ENCODE measurements at places on chromosomes 4 and X. TPM values are rescaled to one million over a fixed set of nuclear protein-coding genes. Genes with fewer than 3 reads are reported as not detected.

DNA sequence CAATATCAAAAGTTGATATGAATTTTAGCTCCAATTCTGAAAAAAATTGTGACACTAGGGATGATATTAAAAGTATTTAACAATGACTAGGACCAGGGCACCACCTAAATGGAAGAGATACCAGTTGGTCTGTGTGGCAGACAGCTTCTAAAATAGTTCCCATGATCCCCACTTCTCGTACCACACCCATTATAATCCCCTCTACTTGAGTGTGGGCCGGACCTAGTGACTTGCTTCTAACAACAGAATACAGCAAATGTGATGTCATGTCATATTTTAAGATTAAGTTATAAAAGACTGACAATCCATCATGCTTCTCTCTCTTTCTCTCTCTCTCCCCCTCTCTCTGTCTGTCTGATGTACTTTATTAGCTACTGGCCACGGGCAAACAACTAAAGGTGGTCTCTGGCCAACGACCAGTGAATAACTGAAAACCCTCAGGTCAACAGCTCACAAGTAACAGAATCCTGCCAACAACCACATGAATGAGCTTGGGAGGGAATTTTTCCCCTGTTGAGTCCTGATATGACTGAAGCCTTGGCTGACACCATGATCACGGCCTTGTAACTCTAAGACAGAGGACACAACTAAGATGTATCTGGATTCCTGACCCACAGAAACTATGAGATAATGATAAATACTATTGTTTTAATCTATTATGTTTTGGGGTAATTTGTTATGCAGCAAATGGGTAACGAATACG is 34.4 kb downstream of the FAM13A start:
- DNase-seq = no peak
- H3K4me3 ChIP-seq = no peak overlapping the region
- H3K27me3 ChIP-seq = no peaks in the 10 kb centered on the region
- peaks cover 3% of the 10 kb centered on the region for H3K4me1 ChIP-seq
- H3K27ac ChIP-seq = no peak overlapping the region

Gene F8A2
- total RNA-seq = not detected

- no peak for DNase-seq
- H3K27me3 ChIP-seq = no peaks in the 10 kb centered on the region
Measured at GRCh38 chrX:40449396-40449795, 131.4 kb upstream of the ATP6AP2 start.

GRCh38 chr4:151576627-151577026 is 167.7 kb downstream of the FHIP1A start:
- H3K4me1 ChIP-seq = no peaks in the 10 kb centered on the region
- H3K27me3 ChIP-seq = no peaks in the 10 kb centered on the region
- no peak overlapping the region for H3K4me3 ChIP-seq

Gene MAGEA6
- total RNA-seq = not detected

All from activated CD4-positive, alpha-beta memory T cell treated with anti-CD3 and anti-CD28 coated beads for 36 hours (primary cell).